ENCODE measurements at places on chromosomes 6 and 20.

DNA sequence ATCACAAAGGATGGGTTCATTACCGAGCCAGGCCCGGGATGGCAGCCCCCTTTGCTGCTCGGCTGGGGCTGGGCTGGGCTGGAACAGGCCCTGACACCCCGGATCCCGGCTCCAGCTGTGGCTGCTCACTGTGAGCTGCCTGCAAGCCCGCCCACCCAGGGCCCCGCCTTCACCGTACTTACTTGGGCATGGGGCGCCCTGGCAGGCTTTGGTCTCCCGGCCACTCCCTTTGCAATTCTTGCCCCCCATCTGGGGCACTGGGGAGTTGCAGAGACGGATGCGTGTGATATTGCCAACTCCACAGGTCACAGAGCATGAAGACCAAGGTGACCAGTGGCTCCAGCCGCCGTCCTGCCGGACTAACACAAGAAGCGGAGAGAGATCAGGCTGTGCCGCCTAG, 16.7 kb downstream of the THBS2 start:
- no peak for DNase-seq

DNA sequence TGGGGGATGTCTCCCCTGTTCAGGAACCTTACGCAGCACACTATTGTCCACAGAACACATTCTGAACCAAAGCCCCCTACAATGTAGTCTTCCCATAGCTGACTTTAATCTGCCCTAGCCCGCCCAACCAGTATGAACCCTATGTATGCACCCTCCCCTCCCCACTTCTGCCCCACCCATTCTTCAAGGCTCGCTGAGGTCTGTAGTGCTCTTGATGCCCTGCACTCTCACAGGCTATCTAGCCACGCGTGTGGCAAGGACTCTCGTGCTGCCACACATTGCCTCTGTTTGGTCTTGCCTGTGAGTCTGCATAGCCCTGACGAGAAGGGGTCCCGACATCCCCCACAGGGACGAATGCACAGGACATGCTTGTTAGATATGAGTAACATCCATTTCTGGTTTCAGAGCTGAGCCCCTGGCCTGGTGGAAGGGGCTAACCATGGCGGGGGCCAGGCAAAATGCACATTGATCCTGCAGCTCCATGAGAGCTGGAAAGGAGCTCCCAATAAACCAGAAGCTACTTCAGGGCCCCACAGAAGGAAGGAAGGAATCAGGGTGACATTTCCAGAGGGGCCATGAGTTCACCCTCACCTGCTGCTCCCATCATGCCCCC, 22.6 kb downstream of the MOCS1 start:
- DNase-seq = no peak

GRCh38 chr6:9412951-9413559, 977.7 kb upstream of the SLC35B3 start:
- peak; percentile 32 for DNase-seq

DNA sequence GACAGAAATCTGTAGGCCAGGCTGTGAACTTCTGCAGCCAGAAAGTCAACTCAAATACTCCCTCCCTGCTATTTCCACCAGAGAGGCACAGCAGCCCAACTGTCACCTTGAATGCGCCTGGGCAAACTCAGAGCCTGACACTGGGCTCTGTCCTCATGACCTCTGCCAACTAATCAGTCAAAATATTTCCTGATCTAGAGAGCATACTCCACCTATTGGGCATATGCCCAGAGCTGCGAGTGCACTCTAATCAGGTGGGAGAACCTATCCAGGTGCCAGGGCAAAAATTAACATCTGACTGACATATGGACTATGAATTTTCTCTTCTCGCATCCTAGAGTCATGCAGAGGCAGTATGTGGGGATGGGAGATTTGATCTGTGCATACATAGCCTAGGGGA, 406.3 kb upstream of the RUNX2 start:
- no peak for DNase-seq

GRCh38 chr6:170365593-170365992, 59.0 kb downstream of the FAM120B start:
- no peak for DNase-seq

- DNase-seq = no peak
Measured at GRCh38 chr6:15344192-15344519, 98.3 kb downstream of the JARID2 start.

- DNase-seq = peak; percentile 55
Measured at GRCh38 chr6:21628160-21628559, 34.6 kb downstream of the SOX4 start.

GRCh38 chr20:23308908-23309307, 41.7 kb upstream of the NXT1 start:
- no peak for DNase-seq

DNA sequence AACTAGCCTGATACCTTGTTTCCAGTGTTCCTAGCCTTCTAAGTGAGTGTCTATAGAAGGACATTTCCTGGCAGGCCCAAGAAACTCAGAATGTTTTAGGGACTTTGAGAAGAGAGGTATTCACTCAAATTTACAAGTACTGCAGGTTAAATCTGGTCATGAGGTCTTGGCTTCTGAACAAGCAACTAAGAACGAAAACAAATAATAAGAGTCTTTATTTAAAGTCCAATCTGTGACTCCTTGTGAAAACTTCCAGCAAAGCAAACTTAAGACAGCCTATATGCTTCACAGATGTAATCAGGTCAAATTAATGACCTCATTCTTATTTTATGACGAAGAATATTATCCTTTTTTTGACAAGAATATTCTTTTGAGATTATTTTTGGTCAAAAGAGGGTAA, 79.4 kb upstream of the PRSS16 start:
- no peak for DNase-seq

GRCh38 chr6:36917541-36918193, 31.9 kb downstream of the C6orf89 start:
- DNase-seq = no peak

Measured in suppressor macrophage (primary cell).